ENCODE measurements at places on chromosomes 1 and 21. TPM values are rescaled to one million over a fixed set of nuclear protein-coding genes. Genes with fewer than 3 reads are reported as not detected.

Gene TSTD1
- total RNA-seq: 0.38 TPM

Gene OTUD3
- total RNA-seq: 2.6 TPM

Gene PROX1
- 0.12 TPM for total RNA-seq

Gene ACTL8
- total RNA-seq: 1.5 TPM

Gene TMEM51
- 39.8 TPM for total RNA-seq
